Osteoblast (primary cell): ENCODE measurements at places on chromosomes 11 and 22. TPM values are rescaled to one million over a fixed set of nuclear protein-coding genes. Genes with fewer than 3 reads are reported as not detected.

Gene ZP1
- under 0.01 and 0.36 TPM in 2 replicates for total RNA-seq

Gene MS4A6A
- total RNA-seq, result under 0.01 TPM in 1 of 2 replicates, not detected in the other

Gene AGBL2
- total RNA-seq, result 2.2 and 2.4 TPM in 2 replicates

Gene SAA4
- total RNA-seq, result not detected in 2 replicates

Gene OR4A16
- not detected in 2 replicates for total RNA-seq

Gene MFNG
- 0.29 and 0.72 TPM in 2 replicates for total RNA-seq

Gene FHIP1B
- 15.6 and 19.7 TPM in 2 replicates for total RNA-seq

Gene TBX10
- not detected in 2 replicates for total RNA-seq

Gene NRXN2
- 62.5 and 90.1 TPM in 2 replicates for total RNA-seq

Gene MYEOV
- 0.88 and 1.4 TPM in 2 replicates for total RNA-seq

Gene TBX1
- total RNA-seq, result under 0.01 TPM in 1 of 2 replicates, not detected in the other

DNA sequence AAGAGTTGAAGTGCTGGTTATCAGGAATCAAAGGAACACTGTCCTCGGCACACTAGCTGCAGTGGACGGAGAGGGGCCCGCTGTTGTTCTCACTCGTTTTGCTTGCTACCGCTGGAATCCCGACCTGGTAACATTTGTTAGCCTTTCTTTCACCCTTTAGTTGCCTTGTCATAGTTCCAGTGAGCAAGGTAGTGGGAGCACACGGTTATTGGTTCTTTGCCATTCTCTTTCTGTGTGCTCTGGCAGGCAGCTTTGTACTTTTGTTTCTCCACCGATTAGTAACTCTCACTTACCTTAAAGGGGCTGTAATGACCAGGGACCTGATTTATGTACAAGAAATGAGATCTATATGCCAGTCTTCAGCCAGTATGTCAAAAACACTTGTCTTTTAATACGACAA lies 1.8 kb downstream of the DEPDC7 start:
- H3K4me3 ChIP-seq, result no peak overlapping the region
- H3K27ac ChIP-seq, result no peak overlapping the region
- peaks cover 12% of the 10 kb centered on the region for H3K4me1 ChIP-seq
- no peaks in the 10 kb centered on the region for H3K27me3 ChIP-seq
- DNase-seq, result peak; percentile 84
- H3K36me3 ChIP-seq, result no peaks in the 10 kb centered on the region

GRCh38 chr11:133360860-133361688 lies 171.2 kb downstream of the OPCML start:
- DNase-seq, result no peak
- no peaks in the 10 kb centered on the region for H3K4me1 ChIP-seq

- no peaks in the 10 kb centered on the region for H3K36me3 ChIP-seq
- peaks cover 17% of the 10 kb centered on the region for H3K27me3 ChIP-seq
- H3K4me1 ChIP-seq, result no peaks in the 10 kb centered on the region
- no peak overlapping the region for H3K27ac ChIP-seq
- no peak overlapping the region for H3K4me3 ChIP-seq
These were observed 153.9 kb downstream of the CHST1 start for GRCh38 chr11:45511566-45511965.

DNA sequence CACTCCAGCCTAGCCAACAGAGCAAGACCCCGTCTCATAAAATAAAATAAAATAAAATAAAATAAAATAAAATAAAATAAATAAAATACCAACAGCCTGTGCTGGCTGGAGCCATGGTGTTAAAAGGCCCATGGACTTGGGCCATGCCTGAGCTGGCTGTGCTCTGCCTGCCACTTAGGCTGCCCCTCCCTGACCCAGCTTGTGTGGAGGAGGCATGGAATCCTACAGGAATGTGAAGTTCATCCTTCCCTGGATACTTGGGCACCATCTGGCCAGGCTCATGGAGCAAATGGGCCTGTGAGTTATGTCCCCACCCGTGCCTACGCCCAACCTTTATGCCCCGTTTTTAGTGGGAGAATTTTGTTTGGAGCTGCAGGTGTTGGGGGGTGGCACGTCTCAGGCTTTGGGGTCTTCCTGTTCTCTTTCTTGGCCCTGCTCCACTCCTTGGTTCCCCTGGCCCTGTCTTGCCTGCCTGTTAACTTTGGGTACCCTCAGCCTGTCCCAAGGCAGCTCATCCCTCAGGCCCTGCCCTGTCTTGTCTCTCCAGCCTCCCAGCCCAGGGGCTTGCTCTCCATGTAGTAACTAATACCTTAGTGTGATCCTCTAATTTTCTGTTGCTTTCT lies 51.3 kb downstream of the BCR start:
- no peak for DNase-seq
- H3K27ac ChIP-seq, result no peak overlapping the region

- peaks cover 5% of the 10 kb centered on the region for H3K4me1 ChIP-seq
- H3K4me3 ChIP-seq, result peak within 1 kb of the TSS; percentile 69
- DNase-seq, result peak; percentile 68
These were observed at the start of gene STK33 for GRCh38 chr11:8593935-8594909. STK33 (minus strand) TSS chr11:8594228; CDS start chr11:8474905, 119,323 bp downstream.

DNA sequence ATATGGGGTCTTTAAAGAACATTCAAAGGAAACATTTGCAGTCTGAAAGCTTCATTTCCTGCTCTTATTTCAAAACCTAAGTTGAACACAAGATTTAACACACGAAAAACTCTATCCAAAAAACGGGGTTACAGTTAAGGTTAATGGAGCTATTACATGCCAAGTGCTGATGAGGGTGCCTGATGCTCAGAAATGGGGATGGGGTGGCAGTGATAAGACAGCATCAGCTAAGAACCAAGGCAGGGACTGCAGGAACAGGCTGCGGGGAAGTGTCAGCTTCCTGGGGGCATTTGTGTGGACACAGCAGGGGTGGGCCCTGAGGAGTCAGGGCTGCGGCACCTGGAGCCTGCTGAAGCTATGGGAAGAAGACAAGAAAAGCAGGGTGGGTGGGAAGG lies 12.2 kb downstream of the DGCR2 start:
- H3K36me3 ChIP-seq, result no peaks in the 10 kb centered on the region
- no peaks in the 10 kb centered on the region for H3K27me3 ChIP-seq
- H3K27ac ChIP-seq, result no peak overlapping the region
- no peak overlapping the region for H3K4me3 ChIP-seq
- no peak for DNase-seq

GRCh38 chr11:43573873-43574272 lies 106.7 kb upstream of the HSD17B12 start:
- no peaks in the 10 kb centered on the region for H3K36me3 ChIP-seq
- H3K4me1 ChIP-seq, result peaks cover 28% of the 10 kb centered on the region
- H3K27ac ChIP-seq, result no peak overlapping the region

GRCh38 chr11:20049231-20049630 lies 111.0 kb downstream of the DBX1 start:
- H3K27ac ChIP-seq, result peak overlapping the region; percentile 8
- H3K4me3 ChIP-seq, result no peak overlapping the region
- H3K4me1 ChIP-seq, result peaks cover 14% of the 10 kb centered on the region

DNA sequence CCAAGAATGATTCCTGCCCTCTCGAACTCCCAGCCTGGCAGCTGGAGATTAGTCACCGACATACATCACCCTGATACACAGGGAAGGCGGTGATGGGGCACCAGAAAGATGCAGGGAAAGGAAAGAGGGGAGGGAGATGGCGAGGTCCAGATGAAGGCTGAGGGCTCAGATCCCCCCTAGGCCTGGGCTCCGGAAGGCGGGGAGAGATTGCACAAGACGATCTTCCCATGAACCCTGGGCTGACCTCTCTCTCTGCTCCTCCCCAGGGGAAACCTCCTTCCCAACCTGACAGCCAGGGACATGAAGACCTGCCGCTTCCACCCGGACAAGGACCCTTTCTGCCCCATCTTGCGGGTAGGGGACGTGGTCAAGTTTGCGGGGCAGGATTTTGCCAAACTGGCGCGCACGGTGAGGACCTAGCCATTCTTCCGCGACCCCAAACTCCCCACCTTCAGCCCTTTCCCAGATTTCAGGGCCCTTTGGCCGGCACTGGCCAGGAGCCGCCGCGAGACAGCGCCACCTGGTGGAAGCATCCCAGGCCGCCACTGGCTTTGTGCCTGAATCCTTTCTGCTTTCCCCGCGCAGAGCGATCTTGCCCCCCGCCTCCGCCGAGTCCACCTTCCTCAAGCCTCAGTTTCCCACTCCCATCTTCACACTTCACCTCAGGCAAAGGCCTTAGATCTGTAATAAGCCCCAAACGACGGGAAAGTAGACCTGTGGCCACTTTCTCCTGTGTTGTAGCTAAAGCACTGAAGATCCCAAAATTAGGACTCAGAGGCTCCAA lies 11.5 kb downstream of the P2RX3 start:
- no peak overlapping the region for H3K27ac ChIP-seq
- peak overlapping the region; percentile 28 for H3K4me3 ChIP-seq
- peaks cover 5% of the 10 kb centered on the region for H3K4me1 ChIP-seq
- no peaks in the 10 kb centered on the region for H3K36me3 ChIP-seq
- H3K27me3 ChIP-seq, result peaks cover 9% of the 10 kb centered on the region
- DNase-seq, result peak; percentile 94

DNA sequence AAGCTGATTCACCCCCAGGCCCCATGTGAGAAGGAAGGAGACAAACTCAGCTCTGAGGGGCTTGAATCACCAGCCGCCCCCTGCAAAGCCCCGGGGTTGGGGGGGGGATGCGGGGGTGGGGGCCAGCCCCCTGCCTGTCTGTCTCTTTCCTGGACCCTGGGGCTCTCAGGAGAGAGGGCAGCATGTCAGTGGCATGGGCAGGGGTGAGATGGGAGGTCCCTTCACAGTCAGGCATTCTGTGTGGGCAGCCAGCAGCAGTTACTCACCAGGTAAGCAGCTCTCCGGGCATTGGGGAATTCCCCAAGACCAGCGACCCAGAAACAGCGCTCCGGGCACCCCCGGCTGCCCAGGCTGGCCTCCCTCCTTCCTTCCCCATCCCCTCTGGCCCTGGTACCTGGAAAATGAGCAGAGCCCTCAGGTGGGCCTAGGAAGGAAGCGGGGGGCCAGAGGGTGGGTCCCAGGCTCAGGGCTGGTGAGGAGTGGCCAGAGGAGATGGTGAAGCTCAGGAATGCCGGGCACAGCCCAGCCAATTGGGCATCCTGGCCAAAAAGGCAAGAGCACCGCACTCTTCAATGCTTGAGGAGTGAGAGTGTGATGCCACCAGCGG lies 4.2 kb upstream of the LIF start:
- peaks cover 45% of the 10 kb centered on the region for H3K4me1 ChIP-seq
- DNase-seq, result peak; percentile 99
- H3K4me3 ChIP-seq, result no peak overlapping the region
- no peaks in the 10 kb centered on the region for H3K36me3 ChIP-seq

GRCh38 chr22:31872209-31872608 lies 72.1 kb upstream of the YWHAH start:
- H3K27ac ChIP-seq, result no peak overlapping the region
- H3K4me1 ChIP-seq, result peaks cover 12% of the 10 kb centered on the region
- peaks cover 15% of the 10 kb centered on the region for H3K36me3 ChIP-seq

DNA sequence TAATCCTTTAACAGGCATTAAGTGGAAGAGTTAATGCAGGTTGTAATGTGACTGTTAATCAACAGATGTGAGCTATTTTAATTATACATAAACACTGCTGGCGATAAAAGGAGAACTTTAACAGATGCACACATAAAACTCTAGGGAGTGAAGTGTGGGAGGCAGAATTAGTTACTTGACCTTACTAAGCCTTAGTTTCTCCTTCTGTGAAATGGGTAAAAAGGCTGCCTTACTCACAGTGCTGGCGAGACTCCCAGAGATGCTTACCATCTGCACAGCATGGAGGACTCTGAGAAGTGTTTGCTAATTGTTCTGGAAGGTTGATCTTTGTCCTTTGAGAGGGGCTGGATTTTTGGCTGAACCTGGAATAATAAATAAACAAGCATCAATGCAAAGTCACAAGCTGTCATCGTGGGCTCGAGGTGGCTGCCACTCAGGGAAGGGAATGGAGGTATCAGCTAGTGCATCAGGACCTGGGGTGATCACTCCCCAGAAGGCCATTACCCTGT lies 58.6 kb upstream of the MPEG1 start:
- H3K4me1 ChIP-seq, result no peaks in the 10 kb centered on the region
- no peaks in the 10 kb centered on the region for H3K36me3 ChIP-seq
- no peak overlapping the region for H3K27ac ChIP-seq
- DNase-seq, result no peak

DNA sequence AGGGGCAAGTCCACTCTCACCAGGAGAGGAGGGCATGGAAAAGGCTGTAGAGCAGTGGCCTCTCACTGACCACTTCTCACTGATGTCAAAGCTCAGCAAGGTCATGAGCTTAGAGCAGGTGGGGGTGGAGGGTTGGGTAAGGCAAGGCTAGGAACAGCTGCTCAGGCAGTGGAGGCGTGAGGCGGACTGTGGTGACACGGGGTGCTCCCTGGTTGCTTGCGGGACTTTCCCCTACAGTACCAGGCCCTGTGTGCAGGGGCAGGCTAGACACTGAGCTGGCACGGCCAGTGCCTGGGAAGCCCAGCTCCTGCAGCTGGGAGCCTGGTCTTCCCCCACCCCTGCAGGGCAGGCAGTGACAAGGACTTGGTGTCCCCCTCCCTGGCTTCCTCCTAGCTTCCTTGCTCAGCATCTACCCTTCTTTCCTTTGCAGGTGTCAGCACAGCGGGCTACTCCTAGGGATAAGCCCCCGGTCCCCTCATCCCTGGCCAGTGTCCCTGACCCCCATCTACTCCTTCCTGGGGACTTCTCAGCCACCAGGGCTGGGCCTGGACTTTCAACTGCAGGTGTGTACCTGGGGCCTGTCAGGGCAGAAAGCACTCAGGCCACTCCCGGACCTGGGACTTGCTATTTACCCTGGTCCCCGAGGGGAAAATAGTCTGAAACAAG lies 45.6 kb downstream of the PISD start:
- no peak overlapping the region for H3K4me3 ChIP-seq
- no peak overlapping the region for H3K27ac ChIP-seq
- H3K4me1 ChIP-seq, result peaks cover 6% of the 10 kb centered on the region
- peaks cover 37% of the 10 kb centered on the region for H3K36me3 ChIP-seq
- no peaks in the 10 kb centered on the region for H3K27me3 ChIP-seq

DNA sequence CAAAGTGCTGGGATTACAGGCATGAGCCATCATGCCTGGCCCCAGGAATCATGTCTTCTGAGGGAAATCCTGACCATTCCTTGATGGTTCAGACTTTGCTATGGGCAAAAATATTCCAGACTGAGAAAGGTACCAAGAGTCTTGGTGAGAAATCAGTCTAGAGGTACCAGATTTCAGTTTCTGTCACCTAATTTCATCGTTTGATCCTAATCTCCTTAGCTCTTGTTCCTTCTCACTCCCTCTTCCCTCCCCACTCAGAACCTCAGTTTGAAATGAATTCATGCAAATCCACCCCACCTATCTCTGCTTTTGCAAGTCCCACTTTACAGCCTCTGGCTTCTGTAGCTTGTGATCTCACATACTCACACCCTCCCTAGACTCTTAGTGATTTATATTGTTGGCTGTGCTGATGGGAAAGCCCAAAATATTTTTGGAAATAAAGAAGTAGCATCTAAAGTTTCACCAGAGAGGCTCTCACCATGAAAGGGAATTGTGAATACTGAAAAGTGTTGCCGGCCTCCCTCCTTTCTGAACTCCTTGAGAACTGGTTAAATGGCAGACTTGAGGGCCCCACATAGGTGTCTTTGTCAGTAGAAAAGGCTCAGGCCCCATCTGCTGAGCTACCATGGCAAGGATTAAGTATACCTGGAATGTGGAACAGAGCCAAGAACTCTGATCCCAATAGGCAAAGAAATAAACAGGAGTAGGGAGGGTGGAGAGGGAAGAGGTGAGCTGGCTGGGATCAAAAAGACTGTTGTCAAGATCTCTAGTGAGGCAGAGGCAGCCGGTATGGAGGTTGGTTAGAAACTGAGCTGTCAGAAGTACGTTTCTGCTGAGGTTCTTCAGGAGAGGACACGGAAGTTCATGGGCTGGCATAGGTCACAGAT lies 190.5 kb upstream of the MTMR2 start:
- H3K36me3 ChIP-seq, result peaks cover 6% of the 10 kb centered on the region
- no peak overlapping the region for H3K4me3 ChIP-seq
- no peaks in the 10 kb centered on the region for H3K27me3 ChIP-seq
- DNase-seq, result no peak
- peak overlapping the region; percentile 82 for H3K27ac ChIP-seq
